ENCODE measurements at places on chromosomes 12 and 14. TPM values are rescaled to one million over a fixed set of nuclear protein-coding genes. Genes with fewer than 3 reads are reported as not detected.

The SLC7A7 gene
- 0.79 TPM for total RNA-seq

The IAPP gene
- not detected for total RNA-seq

The PPP1R36 gene
- total RNA-seq = 1.1 TPM

GRCh38 chr12:81330480-81330879, 252.6 kb downstream of the ACSS3 start:
- DNase-seq = no peak

DNA sequence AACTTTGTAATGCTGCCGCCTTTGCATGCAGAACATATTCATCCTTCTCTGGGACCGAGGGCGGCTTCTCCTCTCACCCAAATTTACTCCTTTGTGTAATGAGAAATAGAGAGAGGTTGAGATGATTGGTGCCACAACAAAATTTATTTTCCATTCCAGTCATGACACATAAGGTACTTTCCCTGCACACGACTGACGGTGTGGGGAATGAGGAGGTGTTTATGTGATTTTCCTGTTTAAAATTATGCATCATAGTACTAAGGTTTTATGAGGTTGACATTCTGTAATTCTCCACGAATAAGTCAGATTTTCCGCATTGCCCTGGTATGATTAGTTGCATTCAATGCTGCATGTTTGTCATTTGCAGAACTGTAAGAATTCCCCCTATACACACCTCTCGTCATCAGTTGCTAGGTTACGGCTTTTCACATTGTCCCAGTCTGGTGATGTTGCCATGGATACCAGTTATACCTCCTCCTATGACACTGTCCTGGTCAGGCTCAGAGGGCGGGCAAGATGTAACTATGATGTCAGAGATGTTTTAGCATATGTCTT, 23.1 kb downstream of the BICDL1 start:
- DNase-seq = peak; percentile 36

DNA sequence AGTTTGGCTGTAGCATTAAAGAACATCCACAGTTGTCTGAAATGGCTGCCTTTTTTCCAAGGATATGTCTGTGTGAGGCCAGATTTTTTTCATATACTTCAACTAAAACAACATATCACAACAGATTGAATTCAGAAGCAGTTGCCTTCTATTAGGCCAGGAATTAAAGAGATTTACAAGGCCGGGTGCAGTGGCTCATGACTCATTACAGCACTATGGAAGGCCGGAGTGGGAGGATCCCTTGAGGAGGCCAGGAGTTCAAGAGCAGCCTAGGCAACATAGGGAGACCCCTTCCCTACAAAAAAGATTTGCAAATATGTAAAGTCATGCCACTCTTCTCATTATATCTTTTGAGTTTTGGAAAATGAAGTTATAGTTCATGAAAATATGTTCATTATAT, 108.6 kb downstream of the KTN1 start:
- no peak for DNase-seq

GRCh38 chr12:50715174-50715573, 48.7 kb upstream of the ATF1 start:
- DNase-seq = no peak
